ENCODE measurements at places on chromosomes 2 and 18.

GRCh38 chr2:179579800-179580199 is 281.6 kb downstream of the ZNF385B start:
- no peak for DNase-seq

- DNase-seq: no peak
Observed at GRCh38 chr2:156309167-156309566, 23.4 kb downstream of the NR4A2 start.

DNA sequence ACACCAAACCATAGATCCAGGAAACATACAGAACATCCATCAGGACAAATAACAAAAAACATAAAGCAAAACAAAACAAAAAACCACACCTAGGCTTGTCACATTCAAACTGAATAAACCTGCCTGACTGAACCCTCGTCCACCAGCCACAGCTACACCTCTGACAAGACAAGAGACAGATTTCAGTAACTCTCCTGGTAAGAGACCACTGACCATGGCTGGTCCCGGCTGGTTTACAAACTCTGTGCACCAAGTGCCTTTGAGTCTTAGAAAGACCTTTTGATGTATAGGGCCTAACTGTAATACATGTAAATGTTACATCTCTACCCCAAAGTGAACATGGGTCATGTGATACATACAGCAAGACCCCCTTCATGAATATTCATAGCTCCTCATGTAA is 4.8 kb upstream of the SLC66A2 start:
- DNase-seq: no peak

DNA sequence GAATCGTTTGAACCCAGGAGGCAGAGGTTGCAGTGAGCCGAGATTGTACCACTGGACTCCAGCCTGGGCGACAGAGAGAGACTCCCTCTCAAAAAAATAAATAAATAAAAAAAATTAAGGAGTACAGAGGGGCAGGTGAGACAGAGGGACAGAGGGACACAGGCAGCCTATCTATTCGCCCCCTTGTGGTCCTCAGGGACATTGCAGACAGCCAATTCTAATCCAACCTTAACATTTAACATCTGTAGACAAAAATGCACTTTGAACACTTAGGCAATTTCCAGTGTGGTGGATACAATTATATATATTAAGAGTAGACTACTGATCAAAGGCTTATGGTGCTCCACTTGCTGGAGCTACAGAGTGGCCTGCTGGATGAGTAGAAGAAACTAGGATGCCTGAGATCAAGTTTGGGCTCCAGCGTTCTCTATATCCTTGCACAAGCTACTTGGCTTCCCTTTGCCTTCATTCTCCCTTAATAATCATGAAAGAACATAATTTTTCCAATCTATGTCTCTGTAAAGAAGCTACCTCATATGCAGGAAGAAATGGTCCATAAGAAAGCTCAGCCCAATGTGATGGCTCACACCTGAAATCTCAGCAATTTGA is 8.2 kb upstream of the SMARCAL1 start:
- DNase-seq: peak; percentile 7

GRCh38 chr2:48282161-48282680 is 247.7 kb upstream of the STON1 start:
- DNase-seq: no peak

DNA sequence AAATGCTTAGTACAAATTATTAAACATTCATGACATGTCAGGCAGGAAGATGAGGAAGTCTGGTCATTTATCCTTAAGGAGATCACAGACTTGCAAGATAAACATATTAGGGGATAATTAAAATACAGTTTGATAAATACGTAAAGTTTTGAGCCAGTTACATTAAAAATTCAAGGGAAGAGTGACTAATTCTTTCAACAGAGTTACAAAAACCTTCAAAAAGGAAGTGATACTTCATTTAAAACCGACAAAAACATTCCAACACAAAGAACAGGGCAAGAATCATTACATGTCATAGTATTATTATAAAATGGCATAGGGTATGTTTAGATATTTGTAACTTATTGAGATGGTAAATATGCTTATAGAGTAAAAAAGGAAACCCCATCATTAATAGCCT is 636.0 kb downstream of the NR4A2 start:
- DNase-seq: no peak

GRCh38 chr18:27144672-27145071 is 40.4 kb downstream of the CHST9 start:
- no peak for DNase-seq

DNA sequence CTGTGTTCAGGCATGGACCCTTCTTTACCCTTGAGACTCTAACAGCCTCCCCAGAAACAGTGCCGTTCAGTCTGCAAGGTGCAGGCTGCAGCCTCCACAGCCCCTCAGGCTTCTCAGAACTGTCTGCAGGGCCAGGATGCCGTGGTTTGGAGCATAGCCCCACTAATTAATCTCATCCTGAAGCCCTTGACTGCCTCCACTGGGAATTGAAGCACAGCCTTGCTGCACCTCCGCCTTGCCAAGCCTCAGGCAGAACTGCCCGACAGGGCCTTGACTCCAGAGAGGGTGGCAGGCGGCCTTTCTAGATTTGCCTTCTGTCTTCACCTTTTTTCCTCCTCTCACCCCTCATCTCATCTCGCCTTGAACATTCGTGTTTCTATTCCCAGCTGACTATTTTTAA is 119.8 kb downstream of the NRP2 start:
- no peak for DNase-seq
